Omental fat pad (tissue), 4 donors: ENCODE measurements at places on chromosomes 12 and 14.

DNA sequence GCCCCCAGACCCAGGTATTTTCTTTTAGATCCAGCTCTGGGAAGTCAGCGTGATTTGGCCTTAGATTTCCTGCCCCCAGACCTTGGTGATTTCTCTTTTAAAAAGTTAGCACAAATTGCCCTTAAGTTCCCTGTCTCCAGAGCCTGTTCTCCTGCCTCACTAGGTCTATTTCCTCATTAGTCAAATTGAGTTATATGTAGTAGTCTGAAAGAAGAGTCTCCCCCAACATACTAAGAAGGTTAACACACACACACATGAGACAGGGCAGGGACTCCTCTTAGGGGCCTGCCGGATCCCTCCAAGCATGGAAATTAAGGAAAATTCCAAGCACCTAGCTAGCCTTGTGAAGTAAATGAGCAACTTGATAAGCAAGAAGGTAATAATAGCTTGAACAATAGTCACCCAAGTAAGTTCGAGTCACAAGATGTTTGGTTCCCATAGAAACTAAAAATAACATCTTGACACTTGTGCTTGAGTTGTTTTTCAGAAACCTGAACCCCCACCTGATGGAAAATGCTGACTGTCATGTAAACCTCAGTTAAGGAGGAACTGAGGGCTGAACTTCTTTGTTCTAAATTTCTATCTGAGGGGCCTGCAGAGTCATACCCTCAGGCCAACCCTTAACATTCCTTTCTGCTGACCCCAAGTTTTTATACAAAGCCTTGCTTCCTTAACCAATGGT is 51.6 kb downstream of the CAND1 start:
- no peak for DNase-seq

DNA sequence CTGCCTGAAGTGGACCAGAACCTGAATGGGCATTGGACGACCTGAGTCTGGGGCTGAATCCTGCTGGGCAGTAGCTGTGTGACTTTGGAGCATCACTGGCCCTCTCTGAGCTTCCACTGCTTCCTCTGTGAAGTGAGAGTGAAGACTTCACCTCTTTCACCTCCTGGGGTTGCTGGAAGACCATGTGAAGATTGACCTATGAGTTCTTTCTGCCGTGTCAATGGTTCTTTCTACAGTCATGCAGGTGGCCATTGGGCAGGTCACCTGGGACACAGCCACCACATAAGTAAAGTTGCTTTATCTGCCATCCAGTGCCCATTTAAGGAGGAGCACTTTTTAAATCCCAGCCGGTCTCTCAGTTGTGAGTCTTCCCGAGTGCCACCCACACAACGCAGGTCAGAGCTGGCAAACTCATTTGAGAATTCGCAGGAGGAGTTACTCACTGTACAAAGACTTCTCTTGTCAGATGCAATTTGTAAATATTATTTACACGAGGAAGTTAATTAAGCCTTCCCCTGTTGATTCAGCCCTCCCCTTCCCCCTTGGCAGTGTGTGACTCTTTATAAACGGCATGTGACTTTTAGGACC is 74.8 kb upstream of the TCL1B start:
- DNase-seq, result no peak

DNA sequence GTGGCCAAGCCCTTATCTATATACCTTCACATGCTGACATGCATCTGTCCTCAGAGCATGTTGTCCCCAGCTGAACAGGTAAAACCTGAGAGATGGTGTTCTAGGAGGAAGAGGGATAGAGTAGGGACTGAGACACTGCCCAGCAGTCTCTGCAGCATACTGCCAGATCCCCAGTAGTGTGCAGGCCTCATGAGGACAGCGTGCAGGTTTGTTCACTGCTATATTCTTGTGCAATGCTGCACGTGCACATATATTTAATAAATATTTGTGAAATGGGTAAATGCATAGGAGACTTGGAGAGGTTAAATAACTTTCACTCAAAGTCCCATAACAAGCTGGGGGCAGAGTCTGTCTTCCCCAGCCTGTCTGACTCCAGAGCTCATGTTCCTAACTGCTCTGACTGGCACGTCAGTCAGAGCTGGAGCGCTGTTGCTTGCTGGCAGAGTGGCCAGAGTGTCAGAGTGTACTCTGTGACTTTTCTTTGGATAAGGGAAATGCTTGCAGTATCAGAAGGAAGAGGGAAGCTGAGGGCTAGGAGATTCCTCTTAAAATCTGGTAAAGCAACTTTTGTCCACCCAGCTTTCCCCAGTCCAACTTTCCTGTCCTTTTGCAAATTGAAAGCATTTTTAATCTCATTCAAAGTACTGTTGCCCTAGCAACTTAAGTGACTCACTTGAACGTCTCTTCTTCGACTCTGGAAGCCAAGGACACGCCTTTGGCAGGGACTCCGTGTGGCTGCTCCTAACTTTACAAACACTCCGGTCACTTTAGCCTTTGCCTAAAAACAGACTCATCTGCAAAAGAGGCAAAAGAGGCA is 14.9 kb upstream of the POLR3B start:
- DNase-seq, result no peak

- DNase-seq, result no peak
These were observed 73.7 kb upstream of the RAP1B start for GRCh38 chr12:68536885-68537485.

DNA sequence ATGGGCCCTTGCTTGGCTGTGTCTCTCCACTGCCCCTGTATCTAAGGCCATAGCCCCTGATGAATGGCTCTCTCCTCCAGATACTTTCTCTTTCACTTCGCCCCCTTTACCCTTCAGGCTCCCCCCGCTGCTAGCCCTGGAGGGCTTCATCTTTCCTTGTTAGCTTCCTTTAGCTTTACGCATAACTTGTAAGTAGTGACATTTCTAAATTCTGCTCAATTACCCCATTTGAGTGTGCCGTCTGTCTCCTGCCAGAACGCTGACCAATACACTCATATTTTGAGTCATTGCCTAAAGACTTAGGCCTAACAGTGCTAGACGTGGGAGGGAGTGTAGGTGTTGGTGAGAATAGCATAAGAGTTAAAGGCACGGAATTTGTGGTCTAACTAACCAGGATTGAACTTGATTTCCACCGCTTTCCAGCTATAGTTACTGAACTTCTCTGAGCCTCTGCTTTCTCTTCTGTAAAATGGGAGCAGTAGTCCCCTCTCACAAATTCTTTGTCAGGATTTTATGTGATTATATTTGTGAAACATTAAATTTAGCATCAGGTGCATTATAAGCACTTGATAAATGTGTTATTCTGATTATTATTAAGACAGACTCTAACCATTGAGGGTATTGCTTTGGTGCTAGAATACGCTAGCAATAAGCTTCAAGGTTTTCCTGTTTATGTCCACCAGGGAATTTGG is 129.3 kb downstream of the ZFP36L1 start:
- no peak for DNase-seq

DNA sequence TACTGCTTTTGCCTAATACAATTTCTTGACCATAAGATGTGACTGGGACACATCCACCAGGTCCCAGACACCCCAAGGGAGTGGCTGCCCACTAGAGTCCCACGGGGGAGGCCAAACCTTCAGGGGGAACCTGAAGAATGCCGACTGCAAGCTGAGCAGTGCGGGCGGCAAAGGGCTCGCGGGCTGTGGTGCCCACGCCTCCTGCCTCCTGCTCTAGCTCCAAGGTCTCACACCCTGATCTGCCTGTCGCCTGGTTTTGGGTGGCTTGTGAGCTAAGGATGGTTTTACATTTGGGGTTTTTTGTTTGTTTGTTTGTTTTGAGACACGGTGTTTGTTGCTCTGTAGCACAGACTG is 75.2 kb downstream of the MOK start:
- no peak for DNase-seq

- no peak for DNase-seq
These were observed 88.1 kb downstream of the CHST11 start for GRCh38 chr12:104544836-104545235.

- DNase-seq, result no peak
These were observed 17.5 kb downstream of the CHPT1 start for GRCh38 chr12:101714877-101715444.

DNA sequence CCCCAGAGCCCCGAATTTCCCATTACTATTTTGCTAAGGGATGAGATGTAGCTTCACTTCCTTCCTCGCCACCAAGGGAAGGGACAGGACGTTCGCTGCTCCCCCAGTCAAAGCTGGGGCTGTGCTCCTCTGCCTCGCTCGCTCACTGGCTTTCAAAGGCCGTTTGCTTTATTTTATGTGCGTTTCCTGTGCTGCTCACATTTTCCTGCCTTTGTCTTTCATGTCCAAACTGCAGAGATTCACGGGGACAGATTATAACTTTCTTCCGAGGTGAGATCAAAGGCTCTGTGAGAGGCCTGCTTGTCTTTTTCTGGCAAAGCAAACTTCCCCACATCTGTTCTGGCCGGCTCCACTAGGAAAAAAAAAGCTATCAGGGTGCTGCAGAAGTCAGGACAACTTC is 76.0 kb upstream of the FZD10 start:
- DNase-seq, result no peak

DNA sequence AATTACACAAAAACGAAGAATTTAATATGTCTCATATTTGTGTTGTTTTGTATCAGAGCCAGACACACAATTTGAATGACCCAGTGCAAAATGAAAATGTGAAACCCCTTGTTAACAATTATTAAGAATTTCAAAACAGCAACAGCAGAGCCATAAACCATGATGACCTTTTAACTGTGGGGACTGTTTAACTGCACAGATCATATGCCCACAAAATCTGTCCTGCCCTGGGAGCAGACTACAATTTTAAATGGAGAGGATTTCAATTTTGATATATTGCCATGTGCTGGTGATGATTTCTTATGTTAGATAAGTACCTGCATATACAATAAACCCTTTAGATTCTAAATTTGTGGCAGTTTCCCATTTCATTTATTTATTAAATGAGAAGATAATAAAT is 455.5 kb upstream of the MGAT4C start:
- no peak for DNase-seq

DNA sequence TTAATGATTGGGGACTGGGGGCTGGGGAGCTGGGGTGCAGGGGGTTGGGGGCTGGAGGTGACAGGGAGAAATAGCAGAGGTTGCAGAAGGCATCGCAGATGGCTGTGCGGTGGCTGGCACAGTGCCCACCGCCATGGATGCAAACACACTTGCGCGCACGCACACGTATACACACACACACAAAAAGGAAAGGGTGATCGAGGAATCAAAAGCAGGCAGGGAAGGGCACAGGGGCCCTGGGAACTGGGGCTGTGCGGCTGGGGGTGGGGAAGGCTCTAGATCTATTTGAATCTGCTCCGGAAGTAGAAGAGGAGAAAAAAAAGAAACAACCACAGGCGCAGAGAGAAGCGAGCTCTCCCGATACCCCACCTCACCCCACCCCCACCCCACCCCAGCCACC is 39.4 kb downstream of the ZFHX2 start:
- DNase-seq, result no peak

GRCh38 chr12:51218607-51219161 is 822 bp upstream of the POU6F1 start:
- DNase-seq, result no peak

DNA sequence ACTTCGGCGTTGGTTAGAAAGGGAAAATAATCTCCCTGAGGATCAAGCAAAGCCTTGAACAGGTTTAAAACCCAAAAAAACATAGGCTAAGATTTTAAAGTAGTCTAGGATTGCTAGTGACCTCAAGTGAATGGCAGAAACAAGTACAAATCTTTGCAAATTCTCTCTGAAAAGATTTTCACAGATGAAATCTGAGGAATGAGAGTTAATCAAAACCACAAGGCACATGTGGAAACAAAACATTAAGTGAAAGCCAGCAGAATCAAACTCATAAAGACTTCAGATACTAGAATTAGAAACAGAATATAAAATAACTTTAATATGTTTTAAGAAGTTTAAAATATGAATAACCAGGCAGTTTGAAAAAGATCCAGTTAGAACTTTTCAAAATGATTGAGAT is 52.2 kb upstream of the CFL2 start:
- no peak for DNase-seq

GRCh38 chr12:49706351-49707127 is 666 bp downstream of the FMNL3 start:
- DNase-seq, result no peak
